BJ (cell line): ENCODE measurements at places on chromosomes 1 and 21.

DNA sequence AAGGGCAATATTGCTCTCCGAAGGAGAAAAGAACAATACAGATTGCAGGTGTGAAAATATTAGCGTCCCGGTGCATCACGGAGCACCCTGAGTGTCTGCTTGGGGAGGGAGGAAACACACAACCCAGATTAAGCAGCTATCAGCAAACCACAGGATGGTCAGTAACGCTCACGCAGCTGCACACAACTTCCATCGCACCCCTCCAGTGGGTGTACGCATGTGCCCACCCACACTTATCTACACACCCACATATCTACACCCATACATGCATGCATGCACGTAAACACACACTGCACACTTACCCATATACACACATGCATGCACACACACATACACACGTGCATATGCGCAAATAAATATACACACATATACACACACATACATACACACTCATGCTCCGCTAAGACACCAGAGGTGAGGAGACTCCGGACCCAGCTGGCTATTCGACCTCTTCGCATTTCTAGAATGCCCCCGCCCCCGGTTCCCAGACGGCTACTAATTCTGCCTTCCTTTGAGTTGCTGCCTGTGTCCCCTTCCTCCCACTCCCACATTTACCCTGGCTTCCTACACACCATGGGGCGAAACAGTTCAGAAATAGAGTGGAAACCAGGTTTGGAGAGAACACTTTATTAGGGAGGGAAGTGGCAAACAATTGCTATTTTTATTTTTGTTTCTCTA is 26.2 kb downstream of the ITPKB start:
- no peak for DNase-seq

GRCh38 chr1:111346089-111346885 is 55.6 kb downstream of the CHIA start:
- DNase-seq: peak; percentile 19

GRCh38 chr1:30728832-30729638 is 5.7 kb upstream of the MATN1 start:
- DNase-seq: no peak

DNA sequence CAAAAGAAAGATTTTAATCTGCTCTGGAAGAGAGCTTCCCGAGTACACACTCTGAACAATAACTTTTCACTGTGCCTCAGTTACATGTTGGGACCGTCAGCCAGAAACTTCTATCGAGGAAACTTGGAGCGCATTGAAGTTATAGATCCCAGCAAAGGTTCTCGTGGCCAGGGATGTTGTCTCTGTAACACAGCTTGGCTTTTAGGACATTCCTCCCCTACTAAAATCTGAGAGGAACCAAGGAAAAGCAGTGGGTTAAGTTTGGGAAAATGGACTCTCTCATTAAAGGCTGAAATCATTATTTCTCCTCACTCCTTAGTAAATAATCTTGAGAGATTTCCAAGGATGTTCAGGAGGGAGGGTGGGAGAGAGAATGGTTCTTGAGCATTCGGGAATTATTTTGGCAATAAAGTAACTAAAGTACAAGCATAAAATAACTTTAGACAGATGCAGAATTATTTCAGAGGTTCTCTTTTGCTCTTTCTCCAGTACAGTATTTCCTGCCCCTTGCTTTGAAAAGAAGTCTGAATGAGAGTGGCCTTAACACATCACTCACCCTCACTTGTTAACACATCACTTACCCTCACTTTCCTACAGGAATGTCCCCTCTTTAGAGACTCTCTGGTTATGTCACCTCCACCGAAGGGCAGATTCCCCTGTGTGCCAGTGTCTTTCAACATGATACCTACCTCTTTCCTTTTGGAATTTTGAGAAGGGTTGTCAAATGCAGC is 1.8 kb upstream of the NFIA start:
- no peak for DNase-seq

DNA sequence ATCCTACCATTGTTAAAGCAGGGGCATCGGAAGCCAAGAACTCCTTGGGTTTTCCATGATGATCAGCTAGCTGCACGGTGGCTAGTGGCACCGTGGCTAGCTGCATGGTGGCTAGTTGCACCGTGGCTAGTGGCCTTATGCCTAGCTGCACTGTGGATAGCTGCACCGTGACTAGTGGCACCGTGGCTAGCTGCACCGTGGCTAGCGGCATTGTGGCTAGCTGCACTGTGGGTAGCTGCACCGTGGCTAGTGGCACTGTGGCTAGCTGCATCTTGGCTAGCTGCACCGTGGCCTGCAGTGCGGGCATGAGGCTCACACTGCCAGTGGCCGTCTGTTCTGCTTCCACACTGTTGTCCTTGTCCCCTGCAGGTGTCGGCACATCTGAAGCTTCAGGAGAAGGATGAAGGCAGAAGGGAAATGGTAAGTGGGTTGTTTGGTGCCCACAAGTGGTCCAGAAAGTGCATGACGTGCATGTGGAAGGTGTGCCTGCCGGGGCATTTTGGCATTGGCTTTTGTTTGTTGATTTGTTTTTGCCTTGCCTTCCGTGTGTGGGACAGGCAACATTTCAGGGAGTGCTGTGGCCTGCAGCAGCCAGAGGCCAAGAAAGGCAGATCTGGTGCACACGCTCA is 38.6 kb downstream of the TFF3 start:
- no peak for DNase-seq

DNA sequence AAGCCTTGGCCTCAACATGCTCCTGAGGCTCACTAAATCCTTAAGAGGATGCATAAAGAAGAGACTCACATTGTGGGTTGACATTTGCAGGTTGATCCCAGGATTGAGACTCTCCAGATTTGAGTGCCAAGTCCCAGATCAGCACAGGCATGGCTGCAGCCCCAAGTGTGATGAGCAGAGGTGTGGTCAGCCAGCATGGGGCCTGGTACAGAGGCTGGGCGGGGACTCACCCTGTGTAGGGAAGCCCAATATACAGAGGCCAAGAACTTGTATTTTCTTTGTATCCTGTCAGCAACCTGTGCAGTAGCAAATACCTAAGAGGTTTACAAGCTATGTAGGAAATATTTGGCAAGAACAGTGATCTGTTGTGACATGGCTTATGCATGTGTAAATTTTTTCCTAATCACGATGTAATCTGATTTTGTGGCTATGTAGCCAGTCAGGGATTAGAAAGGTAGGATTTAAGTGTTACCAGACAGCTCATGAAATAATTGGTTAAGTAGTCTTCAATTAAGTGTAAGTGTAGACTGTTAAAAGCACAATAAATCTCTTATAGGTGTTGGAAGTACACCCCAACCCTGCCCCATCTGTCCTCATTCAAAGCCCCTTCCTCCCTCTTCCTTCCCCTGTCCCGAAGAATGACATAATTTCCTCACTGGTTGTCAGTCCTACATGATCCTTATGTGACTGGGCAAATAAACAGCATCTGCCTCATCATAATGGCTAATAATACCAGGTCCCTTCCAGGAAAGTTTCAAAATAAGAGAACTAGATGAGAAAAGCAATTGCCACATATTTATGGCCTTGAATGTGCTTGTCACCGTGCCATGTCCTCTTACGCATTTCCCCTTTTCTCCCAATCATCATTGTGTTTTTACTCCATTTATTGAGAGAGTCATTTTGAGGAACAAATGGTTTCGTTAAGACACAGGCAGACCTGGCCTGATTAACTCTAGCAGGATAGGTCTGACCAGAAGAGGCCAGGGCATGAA is 120.9 kb downstream of the HLX start:
- no peak for DNase-seq

DNA sequence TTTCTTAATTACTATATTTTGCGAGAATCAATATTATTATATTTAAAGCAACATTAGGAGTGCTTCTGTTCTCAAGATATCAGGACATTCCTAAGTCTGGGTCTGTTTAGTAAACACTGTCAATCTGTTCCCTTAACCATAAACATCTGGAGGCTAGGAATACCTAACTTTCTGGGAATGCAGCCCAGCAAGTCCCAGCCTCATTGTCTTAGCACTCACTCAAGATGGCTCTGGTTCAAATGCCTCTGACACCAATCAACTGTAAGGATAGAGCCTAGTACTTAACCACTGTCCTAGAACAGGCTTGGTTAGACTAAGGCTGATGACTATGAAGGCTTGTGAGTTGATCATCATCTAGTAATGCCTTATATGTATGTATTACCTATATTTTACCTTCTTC is 61.5 kb downstream of the TNN start:
- peak; percentile 69 for DNase-seq

- DNase-seq: no peak
Measured at GRCh38 chr1:25522031-25522655, 21.3 kb upstream of the LDLRAP1 start.

DNA sequence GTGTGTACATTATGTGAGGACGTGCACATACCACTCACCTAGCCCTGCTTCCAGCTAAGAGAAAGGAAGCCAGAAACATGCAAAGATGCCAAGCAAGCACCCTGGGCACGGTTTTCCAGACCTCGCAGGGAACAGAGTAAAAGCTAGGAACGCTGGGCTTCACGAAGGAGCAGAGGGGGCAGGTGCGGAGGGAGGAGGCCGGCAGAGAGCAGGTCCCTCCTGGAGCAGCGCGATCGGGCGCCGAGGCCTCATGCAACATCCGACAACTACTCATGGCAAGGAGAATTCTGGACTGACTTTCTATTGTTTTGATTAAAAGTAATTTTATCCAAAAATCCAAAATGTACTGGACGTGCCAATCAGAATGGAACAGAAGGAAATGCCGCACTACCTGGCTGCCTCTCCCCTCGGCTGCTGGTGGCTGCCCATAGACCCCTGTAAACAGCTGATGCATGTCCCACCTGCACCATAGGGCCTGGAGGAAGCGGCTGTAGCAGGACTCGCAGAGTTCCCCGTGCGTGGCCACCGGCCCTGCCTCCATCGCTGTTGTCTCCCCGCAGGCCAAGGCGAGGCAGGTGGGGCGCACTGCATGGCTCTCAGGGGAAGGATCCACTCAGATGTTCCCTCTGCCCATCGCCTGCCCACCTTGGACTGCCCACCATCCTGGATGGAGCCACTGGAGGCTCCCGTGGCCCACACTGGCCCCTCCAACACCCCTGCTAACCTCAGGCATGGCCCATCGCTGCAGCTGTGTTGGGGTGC is 93.5 kb downstream of the WDR4 start:
- DNase-seq: no peak

- no peak for DNase-seq
Measured at GRCh38 chr1:160646180-160646579, 664 bp downstream of the SLAMF1 start.

DNA sequence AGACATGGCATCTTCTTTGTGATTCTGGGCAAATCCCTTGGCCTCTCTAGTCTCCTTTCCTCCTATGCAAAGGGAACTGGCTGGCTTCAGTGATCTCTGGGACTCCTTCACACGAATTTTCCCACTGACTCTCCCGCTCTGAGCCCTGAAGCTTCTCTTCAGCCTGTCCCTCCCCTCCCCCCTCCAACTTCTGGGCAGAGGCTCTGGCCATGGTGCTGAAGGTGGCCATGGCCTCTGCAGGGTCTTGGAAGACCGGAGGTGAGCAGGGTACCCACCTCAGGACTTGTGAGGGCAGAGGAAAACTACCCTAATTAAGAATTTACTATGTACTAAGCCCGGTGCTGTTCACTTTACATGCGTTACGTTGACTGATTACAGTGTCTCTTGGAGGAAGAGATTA is 29.4 kb upstream of the POU3F1 start:
- no peak for DNase-seq

GRCh38 chr21:44800103-44800502 is 1.5 kb downstream of the UBE2G2 start:
- no peak for DNase-seq

DNA sequence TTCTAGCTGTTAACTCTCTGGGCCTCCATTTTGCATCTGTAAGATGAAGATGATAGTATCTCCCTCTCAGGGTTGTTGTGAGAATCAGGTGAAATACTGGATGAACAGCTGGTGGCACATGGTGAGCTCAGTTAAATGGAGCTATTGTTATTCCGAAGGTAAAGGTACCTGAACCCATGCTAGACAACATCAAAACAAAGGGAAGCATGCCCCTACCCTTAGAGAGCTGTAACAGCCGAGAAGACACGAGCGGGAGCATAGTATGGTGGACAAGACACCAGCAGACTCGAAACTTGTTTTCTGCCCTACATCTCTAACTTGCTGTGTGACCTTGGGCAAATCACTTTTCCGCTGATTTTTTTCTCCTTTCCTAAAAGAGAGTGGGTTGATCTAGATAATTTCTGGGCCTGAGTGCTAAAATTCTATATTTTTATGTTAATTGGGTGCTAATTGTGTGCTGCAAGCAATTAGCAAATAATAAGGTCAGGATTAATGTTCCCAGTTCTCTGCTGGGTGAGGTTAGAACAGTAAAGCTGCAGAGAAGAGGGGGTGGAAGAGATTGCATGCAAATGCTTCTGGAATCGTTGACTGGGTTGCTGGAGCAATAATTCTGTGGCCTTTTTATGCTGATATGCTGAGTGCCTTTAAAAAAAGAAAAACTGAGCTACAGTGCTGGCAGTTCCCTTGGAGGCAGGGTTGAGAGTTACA is 10.8 kb downstream of the TMEM200B start:
- DNase-seq: no peak

DNA sequence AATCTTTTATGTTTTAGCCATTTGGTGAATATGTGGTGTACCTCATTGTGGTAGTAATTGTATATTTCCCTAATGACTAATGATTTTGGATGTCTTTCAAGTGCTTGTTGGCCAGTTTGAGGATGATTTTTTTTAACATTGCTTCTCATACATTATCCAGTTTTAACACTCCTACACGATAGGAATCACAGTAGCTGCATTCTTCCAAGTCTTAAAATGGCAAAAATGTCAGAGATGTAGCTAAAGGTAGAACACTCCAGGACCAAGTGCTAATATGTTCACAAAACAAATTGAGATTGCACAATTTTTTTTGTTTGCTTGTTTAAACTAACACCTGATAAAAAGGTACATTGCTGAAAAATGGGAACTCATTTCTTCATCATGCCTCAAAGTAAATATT is 11.7 kb downstream of the USP25 start:
- no peak for DNase-seq

DNA sequence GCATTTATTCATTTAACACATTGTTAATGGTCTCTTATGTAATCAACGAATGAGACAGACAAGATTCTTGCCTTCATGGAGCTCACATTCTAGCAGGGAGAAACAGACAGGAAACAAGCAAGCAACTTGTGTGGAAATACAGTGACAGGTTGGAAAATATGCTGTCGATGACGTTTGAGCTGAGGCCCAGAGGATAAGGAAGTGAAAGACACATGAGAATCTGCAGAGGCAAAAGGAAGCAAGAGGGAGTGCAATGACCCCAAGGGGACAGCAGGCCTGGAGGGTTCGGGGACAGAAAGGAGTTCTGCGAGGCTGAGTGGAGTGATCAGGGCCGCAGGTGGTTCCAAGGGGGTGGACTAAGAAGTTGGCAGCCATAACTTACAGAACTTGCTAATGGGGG is 60.6 kb upstream of the AKT3 start:
- DNase-seq: no peak

GRCh38 chr1:157193702-157194391 is 55.7 kb upstream of the ETV3 start:
- peak; percentile 9 for DNase-seq

DNA sequence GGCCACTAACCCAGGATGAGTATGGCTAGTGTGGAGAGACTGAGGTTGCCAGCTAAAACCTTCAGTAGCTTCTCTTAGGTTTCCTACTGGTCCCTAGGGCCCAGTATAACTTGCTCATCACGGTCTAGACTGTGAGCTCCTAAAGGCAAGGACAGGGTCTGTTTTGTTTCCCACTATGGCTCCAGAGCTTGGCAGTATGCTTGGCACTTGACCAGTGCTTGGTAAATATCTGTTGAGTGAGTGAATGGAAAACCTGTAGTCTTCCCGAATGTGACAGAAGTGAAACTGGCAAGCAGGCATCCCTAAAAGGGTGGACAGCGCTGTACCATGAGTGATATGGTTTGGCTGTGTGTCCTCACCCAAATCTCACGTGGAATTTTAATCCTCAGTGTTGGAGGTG is 13.1 kb upstream of the PARS2 start:
- DNase-seq: no peak

GRCh38 chr1:235351441-235351840 is 15.8 kb upstream of the TBCE start:
- no peak for DNase-seq
